ENCODE measurements at places on chromosomes 16 and 17.
A peak's percentile ranks its signal among the peaks of the same experiment; 100 is the strongest.

DNA sequence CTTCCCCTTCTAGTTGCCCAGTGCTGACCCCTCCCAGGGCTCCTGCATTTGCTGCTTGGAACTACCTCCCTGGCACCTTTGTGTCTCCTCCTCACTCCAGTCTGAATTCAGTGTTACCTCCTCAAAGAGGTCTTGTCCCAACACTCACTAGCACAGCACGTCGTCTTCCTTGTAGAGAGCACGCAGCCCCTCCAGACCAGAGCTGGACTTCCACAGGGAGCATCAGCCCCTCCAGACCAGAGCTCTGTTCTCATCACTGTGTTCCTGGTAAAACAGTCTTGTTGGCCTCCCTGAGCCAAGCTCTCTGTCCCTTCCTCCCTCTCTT, 27.8 kb upstream of the MGAT5B start:
- H3K4me3 ChIP-seq, result no peak overlapping the region
- no peaks in the 10 kb centered on the region for H3K36me3 ChIP-seq
- H3K27me3 ChIP-seq, result peaks cover 19% of the 10 kb centered on the region
- peaks cover 3% of the 10 kb centered on the region for H3K4me1 ChIP-seq
- DNase-seq, result peak; percentile 78

- DNase-seq, result peak; percentile 96
- no peak within 1 kb of the TSS for H3K27ac ChIP-seq
- H3K4me1 ChIP-seq, result peaks cover 3% of the 10 kb centered on the region
- peak within 1 kb of the TSS; percentile 87 for H3K4me3 ChIP-seq
These were observed at the start of gene MAP2K6 for GRCh38 chr17:69414408-69415274. Gene MAP2K6, plus strand, starts transcription at chr17:69414697. Its CDS starts 288 bp downstream, at chr17:69414985.

DNA sequence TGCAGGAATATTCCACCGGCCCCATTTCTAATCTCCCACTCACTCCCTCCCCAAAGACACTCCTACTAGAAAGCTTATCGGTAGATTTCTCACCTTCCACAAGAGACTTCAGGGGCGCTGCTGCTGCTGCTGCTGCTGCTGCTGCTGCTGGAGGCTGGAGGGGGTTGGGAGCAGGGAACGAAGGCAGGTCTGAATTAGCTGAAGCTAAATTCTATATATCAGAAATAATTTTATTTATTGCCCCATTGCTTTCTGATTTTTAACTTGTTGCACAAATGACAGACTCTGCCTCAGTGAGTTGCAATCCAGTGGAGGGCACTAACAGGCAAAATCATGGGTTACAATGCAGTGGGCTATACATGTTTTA, 25.8 kb upstream of the HLF start:
- no peak overlapping the region for H3K27ac ChIP-seq
- H3K4me3 ChIP-seq, result peak overlapping the region; percentile 86
- no peaks in the 10 kb centered on the region for H3K4me1 ChIP-seq
- no peak for DNase-seq
- no peaks in the 10 kb centered on the region for H3K36me3 ChIP-seq
- peaks cover 43% of the 10 kb centered on the region for H3K27me3 ChIP-seq

GRCh38 chr16:46949241-46949892, 24.1 kb downstream of the DNAJA2 start:
- no peak overlapping the region for H3K27ac ChIP-seq
- no peak for DNase-seq
- no peak overlapping the region for H3K4me3 ChIP-seq

DNA sequence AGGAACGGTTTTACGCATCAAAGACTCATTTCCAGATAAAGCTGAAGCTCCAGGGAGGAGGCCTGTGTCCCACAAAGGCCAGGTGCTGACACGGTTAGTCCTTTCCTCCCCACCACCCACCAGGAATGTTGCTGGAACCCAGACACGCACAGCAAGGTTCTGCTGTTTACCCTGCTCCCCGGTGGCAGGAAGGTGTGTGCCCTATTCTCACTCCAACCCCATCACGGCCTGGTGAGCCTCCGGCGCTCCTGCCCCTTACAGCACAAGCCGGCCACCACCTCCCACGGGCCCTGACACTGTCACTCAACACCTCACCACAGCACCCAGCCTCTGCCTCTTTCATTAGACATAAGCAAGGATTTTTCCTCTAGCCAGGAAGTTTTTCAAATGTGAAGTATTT, 47.8 kb downstream of the ANKRD11 start:
- H3K4me3 ChIP-seq, result no peak overlapping the region
- peak overlapping the region; percentile 49 for H3K27ac ChIP-seq
- H3K36me3 ChIP-seq, result no peaks in the 10 kb centered on the region
- DNase-seq, result no peak
- no peaks in the 10 kb centered on the region for H3K27me3 ChIP-seq

DNA sequence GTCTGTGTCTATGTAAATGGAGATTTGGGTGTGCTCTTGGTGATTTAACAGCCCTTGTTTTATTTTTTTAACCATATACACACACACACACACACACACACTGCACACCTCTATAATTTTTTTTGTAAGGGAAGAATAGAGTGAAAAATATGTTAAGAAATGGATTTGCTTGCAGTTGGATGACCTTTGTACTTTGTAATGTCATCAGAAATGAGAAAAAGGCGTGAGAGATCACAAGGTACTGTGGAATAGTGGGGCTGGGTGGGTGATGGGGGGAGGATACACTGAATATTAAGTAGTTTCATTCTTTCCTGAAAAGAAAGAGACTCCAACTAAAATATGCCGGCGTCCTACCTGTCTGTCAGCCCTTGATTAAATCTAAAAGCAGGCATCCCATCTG, 38.7 kb downstream of the SALL1 start:
- H3K4me3 ChIP-seq, result no peak overlapping the region
- H3K27me3 ChIP-seq, result peaks cover 47% of the 10 kb centered on the region
- H3K27ac ChIP-seq, result no peak overlapping the region
- H3K36me3 ChIP-seq, result no peaks in the 10 kb centered on the region
- no peak for DNase-seq

Data from endodermal cell (in vitro differentiated cells).